ENCODE measurements at places on chromosomes 7 and 10.
A peak's percentile ranks its signal among the peaks of the same experiment; 100 is the strongest.

DNA sequence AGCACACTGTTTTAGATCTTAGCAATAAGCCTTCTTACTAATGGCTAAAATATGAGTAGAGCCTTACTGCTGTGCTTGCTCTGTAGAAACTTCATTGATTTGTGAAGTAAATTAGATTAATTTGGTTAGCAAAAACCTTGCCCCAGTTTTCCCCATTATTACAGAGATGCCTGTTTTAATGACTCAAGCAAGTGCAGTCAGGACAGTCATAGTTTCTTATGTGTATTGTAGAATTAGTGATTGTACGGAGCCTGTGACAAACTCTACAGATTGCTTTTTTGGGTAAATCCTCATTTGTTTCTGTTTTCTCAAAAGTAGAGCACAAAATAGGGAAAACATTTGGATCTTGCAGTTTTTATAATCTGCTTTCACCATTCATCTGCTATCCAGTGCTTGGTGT, 7.0 kb downstream of the TAX1BP1 start:
- no peak for DNase-seq

GRCh38 chr10:62019013-62019684, 117.7 kb downstream of the ARID5B start:
- no peak for DNase-seq

- no peak for DNase-seq
Observed at GRCh38 chr10:3406556-3406955, 234.0 kb upstream of the PITRM1 start.

DNA sequence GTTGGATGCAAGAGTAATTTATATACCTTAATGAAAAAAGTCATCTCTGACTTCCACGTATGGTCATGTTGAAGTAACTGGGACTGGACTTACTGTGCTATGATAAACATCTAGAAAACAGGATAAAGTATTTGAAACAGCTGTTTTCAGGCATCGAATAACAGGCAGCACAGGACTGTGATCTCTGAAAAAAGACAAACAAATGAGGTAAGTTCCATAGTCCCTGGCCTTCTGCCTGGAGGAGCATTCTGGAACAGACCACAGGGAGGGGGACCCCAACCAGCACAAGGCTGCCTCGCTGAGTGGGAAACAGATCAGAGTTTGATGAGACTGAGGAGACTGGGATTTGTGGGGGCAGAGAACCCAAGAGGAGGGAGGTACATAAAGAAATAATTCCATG, 89.1 kb upstream of the HABP2 start:
- DNase-seq: no peak

- no peak for DNase-seq
Observed at GRCh38 chr10:60917331-60918280, 26.4 kb downstream of the RHOBTB1 start.

GRCh38 chr10:119658274-119658673, 7.1 kb downstream of the BAG3 start:
- no peak for DNase-seq

- DNase-seq: no peak
Observed at GRCh38 chr10:126519185-126519584, 130.9 kb upstream of the ADAM12 start.

GRCh38 chr10:35460852-35461460, 124.6 kb downstream of the CCNY start:
- no peak for DNase-seq

- no peak for DNase-seq
Observed at GRCh38 chr10:8331896-8332729, 277.6 kb downstream of the GATA3 start.

DNA sequence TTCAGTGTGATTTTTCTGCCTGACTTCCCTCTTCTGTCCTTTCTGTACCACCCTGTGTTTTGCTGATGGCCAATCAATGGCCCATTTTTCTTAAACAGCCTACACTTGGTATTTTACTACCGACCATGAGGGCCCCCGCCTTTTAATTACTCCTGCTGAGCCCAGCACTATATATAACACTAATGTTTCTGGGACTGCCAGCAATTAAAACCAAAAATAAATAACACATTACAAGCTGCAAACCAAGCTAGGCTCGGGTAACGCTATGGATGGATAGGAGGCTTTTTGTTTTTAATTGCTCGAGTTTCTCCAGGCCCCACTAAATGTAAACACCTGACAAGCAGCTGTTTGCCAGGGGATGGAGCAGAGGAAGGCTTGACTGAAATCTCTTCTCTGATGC, 915.4 kb upstream of the AUTS2 start:
- no peak for DNase-seq

GRCh38 chr10:125448596-125448995, 234.4 kb downstream of the TEX36 start:
- DNase-seq: no peak

DNA sequence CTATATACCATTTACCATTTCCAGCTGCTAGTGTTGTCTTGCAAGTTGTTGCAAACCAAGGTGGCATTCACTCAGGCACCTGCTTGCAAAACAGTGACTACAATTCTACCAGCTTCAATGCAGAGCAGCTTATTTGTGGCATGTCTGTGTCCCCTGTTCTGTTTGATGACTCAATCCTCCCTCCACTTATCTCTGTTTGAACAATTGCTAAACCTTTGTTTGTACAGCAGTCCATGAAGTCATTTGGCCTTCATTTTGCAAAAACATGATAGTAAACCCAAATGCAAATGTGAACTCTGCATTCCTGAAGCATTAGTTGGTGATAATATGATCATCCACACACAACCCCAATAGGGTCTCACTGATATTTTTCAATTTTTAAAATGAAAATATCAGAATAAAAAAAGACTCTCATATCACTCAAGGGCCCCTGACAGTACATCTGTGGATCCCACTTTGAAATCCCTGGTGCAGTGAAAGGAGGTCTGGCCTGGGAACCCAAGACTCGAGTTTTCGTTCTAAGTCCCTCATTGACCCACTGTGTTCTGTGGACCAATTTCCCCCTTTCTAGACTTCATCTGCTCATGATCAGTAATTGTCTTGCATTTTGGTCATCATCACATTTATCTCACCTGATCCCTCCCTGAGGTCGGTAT, 425.4 kb downstream of the RPS24 start:
- no peak for DNase-seq

GRCh38 chr7:116614499-116615262, 57.3 kb upstream of the MET start:
- no peak for DNase-seq

- DNase-seq: no peak
Observed at GRCh38 chr7:142932386-142933091, 1.0 kb downstream of the TRPV5 start.

GRCh38 chr10:132654708-132655661, 117.4 kb downstream of the INPP5A start:
- DNase-seq: peak; percentile 84

DNA sequence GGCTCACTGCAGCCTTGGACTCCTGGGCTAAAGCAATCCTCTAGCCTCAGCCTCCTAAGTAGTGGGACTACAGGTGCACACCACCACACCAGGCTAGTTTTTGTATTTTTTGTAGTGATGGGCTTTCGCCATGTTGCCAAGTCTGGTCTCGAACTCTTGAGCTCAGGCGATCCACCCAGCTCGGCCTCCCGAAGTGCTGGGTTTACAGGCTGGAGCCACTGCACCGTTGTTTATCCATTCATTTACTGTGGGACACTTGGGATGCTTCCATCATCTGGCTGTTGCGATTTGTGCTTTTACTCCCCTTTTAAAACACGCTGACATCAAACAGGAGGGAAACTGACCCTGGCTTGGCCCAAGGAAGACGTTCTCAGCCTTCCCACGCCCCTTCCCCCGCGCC, 30.5 kb upstream of the SMARCD3 start:
- no peak for DNase-seq

DNA sequence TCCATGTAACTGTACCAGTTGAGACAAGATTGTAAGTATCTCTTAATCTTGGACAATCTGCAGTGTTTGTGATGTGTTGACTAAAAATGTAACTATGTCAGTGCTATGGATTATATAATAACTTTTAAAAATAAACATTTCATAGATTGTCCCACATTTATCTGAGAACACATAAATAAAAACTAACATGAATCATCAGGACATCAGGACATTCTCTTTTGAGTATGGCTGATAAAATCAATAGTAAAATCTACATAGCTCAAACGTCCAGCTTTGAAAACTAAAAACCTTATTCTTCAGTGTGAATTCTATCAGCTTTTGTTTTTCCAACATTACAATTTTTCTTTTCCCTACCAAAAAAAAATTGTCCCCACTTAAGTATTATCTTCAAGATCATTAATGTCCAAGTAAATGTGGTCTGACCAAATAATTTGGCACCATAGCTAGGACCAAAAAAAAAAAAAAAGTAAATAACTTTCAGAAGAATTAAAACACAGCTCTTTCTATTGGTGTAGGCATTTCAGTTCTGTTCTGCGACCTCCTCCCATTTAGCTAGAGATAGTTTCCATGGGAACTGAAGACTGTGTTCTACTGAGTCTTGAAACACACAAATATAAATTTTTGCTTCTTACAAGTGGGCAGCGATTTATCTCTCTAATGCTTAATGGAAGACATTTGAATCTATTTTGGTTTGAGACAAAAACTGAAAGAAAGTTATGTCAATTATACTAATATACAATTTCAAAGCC, 123.0 kb upstream of the SGCE start:
- no peak for DNase-seq

- no peak for DNase-seq
Observed at GRCh38 chr10:85667638-85668233, 698.9 kb downstream of the GRID1 start.

DNA sequence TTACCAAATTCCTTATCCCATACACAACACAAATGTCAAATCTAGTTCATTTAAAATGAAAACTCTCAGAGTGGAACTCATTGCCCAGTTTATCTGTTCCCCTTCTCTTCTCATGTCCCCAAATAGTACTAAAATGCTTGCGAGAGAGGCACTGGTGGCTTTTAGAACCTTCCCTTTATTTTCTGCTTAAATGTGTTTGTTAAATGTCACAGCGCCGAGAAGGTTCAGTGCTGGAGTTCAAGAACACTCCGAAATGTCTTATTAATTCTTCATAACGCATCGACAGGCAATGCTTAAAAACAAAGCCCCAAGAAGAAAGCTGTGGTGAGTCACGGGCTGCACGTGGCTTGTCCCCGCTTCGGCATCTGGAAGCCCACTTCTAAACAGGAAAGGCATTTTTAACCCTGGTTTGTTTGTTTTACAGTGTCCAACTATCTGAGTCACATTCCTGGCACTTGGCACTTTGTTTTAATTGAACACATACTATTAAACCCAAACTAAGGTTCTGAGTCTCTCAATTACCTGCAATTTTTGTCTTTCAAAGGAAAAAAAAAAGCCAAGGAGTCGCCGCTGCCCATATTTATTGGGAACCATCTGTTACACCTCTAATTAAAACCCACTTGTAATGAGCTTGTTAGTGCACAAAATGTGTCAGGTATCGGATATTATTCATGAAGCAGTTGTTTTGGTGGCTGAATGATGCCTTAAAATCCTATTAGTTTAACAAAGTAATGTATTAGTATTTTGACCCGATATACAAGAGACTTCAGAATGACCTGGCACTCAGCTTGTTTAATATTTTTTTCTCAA, 49.9 kb upstream of the MGMT start:
- peak; percentile 33 for DNase-seq

GRCh38 chr7:150685219-150686029, at the start of gene GIMAP2:
Gene GIMAP2, plus strand, starts transcription at chr7:150685706. Its CDS starts 1,354 bp downstream, at chr7:150687060.
- DNase-seq: no peak

DNA sequence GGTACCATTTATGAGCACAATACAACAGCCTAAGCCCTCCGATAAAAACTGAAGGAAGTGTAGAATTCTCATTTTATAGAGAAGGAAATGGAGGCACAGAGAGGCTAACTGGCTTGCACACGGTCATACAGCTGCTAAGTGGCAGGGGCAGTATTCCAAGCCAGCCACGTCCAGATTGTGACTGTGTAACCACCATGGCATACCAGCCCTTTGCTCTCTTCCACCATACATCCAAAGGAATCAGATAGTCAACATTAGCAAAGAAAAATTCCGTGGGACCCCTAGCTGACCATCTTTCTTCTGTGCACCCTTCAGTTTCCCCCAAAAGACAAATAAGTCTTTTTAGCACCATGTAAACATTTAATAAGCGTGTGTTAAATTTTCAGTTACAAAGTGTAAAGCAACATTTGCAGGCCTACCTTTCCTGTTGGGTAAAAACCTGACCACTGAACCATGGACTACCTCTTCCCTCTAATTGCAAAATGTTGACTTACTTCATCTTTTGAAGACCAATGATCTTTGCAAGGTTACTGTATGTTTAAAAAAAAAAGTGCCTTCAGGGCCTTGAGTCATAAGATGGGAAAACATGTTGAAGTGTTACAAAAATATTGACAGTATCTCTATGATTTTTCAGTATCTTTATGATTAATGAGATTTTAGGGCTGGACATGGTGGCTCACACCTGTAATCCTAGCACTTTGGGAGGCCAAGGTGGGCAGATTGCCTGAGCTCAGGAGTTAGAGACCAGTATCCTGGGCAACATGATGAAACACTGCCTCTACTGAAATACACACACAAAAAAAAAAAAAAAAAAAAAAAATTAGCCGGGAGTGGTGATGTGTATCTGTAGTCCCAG, 24.3 kb upstream of the PDZD8 start:
- no peak for DNase-seq

DNA sequence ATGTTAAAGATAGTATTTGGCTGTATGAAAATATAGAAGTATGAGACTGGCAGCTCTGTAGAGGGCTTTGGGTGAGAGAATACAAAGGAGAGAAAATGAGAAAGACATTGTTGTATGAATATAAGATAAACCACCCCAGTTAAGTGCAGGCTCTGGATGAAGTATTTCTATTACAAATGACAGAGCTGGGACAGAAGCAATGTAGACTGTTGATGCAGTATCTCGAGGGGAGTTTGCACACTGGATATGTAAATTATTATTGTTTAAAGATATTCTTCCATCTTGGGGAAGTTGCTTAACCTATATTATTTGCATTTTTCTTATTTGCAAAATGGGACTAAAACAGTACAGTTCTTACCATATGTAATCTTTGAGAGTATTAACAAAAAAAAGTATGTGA, 31.5 kb downstream of the ENTPD1 start:
- no peak for DNase-seq

GRCh38 chr7:152106990-152107389, 81.5 kb downstream of the GALNT11 start:
- DNase-seq: no peak

DNA sequence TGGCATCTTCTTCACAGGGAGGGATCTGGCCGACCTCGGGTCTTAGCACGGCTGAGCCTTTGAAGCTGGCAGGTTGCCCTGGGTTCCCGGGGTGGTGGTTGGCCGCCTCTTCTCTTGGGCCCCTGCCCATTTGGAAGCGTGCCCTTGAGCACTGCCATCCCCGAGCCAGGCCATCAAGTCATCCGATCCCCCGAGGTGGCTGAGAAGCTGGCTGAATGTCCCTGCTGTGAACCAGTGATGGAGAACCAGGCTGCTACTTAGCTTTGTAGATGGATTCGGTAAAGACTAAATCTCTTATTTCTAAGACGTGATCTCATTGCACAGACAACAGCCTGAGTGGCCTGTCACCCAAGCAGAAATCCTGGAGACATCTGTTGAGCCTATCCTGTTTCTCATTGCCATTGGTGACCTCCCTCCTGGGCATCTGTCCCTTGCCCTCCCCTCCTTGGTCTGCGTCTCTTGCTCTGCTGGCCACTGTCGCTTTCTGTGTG, 74.3 kb downstream of the GRK5 start:
- no peak for DNase-seq
